IPS-NIHi11 (cell line): ENCODE measurements at places on chromosomes 3 and 15.

DNA sequence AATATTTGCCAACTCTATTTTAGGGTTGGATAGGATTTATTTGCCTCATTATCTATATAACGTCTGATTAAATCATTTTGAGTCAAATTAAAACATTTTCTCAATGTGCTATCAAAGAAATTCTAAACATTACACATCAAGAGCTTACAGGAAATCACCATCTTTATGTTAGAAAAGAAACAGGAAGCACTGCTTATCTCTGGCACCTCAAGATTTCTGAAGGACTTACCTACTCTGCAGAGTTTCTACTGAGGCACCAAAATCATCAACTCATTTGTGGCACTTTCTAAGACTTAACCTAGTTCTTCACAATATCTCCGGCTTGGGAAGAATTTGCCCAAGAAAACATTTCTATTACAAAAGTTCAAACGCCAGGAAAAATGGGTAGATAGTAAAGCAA lies 181.3 kb upstream of the EOMES start:
- DNase-seq = no peak

- no peak for DNase-seq
These were observed 759 bp downstream of the GALNT15 start for GRCh38 chr3:16174976-16175901.

- DNase-seq = no peak
These were observed 52.6 kb downstream of the SYNM start for GRCh38 chr15:99157456-99157855.

- DNase-seq = no peak
These were observed 47.6 kb downstream of the TXNRD3 start for GRCh38 chr3:126607214-126607908.

GRCh38 chr15:77866596-77867125 lies 210.8 kb downstream of the TBC1D2B start:
- no peak for DNase-seq
